ENCODE measurements at places on chromosomes 3 and 15.
A peak's percentile ranks its signal among the peaks of the same experiment; 100 is the strongest.

- DNase-seq: no peak
Observed at GRCh38 chr15:72824781-72825180, 41.2 kb upstream of the ADPGK start.

DNA sequence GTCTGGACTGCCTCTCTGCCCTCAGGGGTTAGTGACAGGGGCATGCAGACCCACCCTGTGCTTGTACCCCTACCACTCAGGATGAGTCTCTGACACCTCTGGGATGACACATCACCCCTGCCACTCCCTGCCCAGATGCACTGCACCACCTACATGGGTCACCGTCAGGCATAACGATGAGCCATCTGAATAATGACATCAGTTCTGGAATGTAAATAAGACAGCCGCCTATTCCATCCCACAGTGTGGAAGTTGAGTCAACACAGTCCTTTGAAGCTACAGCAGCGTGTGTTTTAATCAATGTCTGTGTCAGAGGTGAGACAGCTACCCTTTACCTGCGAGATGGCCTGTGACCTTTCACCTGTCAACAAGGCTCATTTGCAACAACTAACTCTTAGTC lies 268.7 kb upstream of the ARRDC4 start:
- DNase-seq: no peak

- DNase-seq: no peak
Observed at GRCh38 chr3:127569160-127569559, 21.4 kb downstream of the TPRA1 start.

DNA sequence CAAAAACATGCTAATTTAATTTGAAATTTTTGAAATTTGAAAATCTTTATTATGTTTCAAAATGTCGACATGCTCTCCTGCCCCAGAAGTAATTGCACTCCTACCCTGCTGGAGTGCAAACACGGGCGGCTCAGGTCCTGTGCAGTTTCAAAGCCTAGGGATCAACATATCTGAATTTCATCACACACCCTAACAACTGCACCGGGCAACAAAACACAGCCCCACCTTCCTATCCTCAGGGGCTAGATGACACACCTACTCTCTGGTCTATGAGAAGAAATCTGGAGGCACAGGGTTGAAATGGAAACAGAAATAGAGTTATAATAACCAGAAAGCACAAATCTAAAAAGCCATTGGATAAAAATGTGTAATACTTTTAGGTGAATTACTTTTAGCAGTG lies 61.4 kb downstream of the BFSP2 start:
- no peak for DNase-seq

DNA sequence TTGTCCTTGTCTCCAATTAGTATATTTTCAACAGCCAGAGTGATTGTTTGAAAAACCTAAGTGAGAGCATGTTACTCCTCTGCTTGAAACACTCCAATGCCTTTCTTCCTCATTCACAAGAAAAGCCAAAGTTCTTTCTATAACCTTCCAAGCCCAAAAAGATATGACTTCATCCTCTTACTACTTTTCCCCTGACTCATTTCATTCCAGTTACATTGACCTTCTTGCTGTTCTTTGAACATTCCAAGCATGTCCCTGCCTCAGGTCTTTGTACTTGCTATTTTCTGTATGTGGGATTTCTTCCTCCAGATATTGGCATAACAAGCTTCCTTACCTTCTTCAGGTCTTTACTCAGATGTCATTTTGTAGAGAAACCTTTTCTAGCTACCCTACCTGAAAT lies 28.3 kb downstream of the EHHADH start:
- no peak for DNase-seq

DNA sequence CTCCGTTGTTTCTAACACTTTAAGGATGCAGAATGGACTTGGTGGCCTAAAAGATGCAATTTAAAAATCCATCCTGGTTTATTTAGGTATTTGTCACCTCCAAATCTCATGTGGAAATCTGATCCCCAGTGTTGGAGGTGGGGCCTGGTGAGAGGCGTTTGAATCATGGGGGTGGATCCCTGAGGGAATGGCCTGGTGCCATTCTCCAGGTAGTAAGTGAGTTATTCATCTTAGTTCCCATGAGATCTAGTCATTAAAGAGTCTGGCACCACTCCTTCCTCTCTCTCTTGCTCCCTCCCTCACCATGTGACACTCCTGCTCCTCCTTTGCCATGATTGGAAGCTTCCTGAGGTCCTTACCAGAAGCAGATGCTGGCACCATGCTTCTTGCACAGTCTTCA lies 339.1 kb downstream of the NTRK3 start:
- no peak for DNase-seq

DNA sequence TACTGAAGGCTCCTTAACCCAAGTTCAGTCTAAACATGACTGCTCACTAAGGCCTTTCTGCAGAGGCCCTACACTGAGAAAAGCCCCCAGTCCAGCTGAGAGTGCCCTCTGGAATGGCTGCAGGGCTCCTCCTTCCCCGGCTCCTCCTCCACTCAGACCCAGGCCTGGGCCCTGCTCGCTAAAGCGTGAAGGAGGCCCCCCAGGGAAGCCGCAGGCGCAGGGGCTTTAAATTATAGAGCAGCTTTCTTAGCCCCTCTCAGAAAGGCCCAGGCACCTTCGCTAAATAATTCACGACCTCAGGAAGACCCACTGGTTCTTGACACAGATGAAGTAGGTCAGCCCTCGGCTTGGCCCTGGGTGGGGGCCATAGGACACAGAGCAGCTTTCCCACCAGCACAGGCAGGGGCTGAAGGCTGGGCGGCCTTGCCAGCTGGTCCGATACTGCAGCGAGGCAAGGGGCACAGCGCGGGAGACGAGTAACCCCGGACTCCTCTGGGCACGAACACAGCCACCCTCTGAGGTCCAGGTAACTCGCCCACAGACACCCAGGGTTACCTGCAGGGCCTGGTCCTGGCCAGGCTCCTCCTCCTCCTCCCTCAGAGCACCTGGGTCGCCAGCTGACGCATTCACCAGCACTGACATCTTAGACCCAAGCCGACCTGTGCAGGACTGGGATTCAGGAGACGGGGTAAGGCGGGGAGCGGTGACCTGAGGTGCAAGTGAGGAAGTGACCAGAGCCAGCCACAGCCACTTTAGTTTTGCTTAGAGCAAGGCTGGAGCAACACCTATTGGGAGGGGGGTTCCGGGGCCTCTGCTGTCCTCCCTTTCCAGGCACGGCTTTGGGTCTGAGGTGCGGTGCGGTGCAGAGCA lies 36.9 kb downstream of the RBPMS2 start:
- no peak for DNase-seq

GRCh38 chr3:104909198-104909597 lies 457.5 kb upstream of the ALCAM start:
- no peak for DNase-seq

GRCh38 chr3:152330559-152330958 lies 61.8 kb downstream of the MBNL1 start:
- peak; percentile 75 for DNase-seq

DNA sequence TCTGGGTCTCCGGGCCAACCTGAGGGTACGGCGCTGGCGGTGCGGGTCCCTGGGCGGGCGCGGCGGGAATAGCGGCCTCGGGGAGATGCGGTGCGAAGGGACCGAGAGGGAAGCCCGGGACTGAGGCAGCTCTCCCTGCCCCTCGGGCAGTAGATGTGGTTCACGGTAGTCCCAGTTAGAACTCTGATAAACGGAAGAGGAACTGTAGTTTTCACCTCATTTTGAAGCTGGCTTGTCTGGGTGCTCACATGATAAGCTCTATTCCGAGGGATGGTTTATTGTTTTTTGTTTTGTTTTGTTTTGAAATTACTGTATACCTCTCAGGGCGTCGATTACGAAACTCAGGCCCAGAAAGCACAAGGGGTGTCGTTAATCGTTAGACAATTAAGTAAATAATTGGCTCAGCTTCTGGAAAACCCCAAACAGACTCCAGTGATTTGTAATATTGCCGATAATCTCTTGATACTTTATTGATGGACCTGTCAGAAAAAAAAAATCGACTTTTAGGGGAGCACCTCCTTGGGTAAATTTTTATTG lies 413 bp downstream of the NUSAP1 start:
- DNase-seq: no peak

GRCh38 chr15:90519688-90520087 lies 10.0 kb upstream of the CRTC3 start:
- no peak for DNase-seq

- no peak for DNase-seq
Observed at GRCh38 chr3:25056036-25056755, 371.9 kb upstream of the RARB start.

DNA sequence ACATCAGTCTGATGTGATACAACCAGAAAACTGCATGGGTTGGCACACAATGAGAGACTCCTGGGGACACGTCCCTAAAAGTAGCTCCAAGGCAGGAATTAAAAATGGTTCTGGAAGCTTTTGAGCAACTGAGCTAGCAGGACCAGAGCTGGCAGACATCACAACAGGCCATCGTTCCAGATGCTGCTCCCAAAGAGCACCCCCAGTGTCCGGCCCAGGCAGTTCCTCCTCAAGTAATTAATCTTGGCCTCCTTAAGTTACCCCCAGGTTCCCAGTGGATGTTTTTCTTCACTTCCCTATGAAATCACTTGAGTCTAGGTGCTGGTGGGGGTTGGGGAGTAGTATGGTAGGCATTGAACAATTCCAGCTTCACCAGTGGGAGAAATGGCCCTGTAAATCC lies 711.6 kb downstream of the MECOM start:
- DNase-seq: no peak

GRCh38 chr3:175433026-175433674 lies 574.0 kb downstream of the NAALADL2 start:
- DNase-seq: no peak

GRCh38 chr3:158792709-158793108 lies 9.1 kb upstream of the MFSD1 start:
- no peak for DNase-seq

GRCh38 chr3:79086514-79086913 lies 681.3 kb downstream of the ROBO1 start:
- peak; percentile 4 for DNase-seq
